ENCODE measurements at places on chromosomes 4 and X. TPM values are rescaled to one million over a fixed set of nuclear protein-coding genes. Genes with fewer than 3 reads are reported as not detected.

DNA sequence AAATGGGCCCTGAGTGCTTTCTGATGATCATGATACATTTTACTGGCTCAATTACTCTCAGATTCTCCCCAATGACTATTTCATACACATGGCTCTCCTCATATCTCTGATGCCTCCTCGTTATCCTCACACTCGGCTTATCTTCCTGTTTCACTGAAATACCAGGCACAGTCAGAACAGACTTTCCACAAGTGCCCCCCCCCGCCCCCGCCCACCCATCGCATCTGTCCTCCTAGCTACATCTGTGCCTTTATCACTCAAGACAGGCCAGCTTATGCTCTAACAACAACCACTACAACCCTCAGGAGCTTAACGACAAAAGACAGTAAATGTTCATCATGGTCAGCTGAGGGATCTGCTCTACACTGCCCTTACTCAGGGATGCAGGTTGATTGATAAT lies 610.6 kb upstream of the DIPK2B start:
- H3K27me3 ChIP-seq: no peaks in the 10 kb centered on the region
- no peaks in the 10 kb centered on the region for H3K36me3 ChIP-seq
- no peak overlapping the region for H3K27ac ChIP-seq
- H3K4me3 ChIP-seq: no peak overlapping the region
- DNase-seq: no peak

TMPRSS11E gene
- not detected for total RNA-seq

- no peaks in the 10 kb centered on the region for H3K36me3 ChIP-seq
- H3K27ac ChIP-seq: no peak overlapping the region
- H3K27me3 ChIP-seq: no peaks in the 10 kb centered on the region
- H3K4me1 ChIP-seq: no peaks in the 10 kb centered on the region
- no peak for DNase-seq
Observed at GRCh38 chrX:127129510-127129909, 310.0 kb downstream of the PRR32 start.

DNA sequence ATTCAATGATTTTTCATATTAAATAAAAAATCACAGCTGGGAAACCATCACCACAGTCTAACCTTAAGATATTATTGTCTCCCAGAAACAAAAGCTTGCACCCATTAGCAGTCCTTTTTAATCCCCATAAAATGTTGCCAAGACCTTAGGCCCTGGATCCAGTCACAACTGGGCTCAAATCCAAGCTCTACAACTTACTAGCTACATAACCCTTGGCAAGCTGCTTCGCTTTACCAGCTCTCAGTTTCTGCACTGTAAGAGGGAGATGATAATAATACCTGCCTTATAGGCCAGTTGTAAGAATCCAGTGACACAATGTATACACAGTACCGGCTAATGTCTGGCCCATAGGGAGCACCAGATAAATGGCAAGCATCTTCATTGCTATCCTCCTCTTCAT lies 400.9 kb upstream of the FGF13 start:
- no peak overlapping the region for H3K27ac ChIP-seq
- no peaks in the 10 kb centered on the region for H3K27me3 ChIP-seq
- peak; percentile 79 for DNase-seq
- H3K36me3 ChIP-seq: no peaks in the 10 kb centered on the region

- no peak overlapping the region for H3K4me3 ChIP-seq
- no peak overlapping the region for H3K27ac ChIP-seq
- H3K27me3 ChIP-seq: no peaks in the 10 kb centered on the region
- no peak for DNase-seq
- no peaks in the 10 kb centered on the region for H3K4me1 ChIP-seq
Observed at GRCh38 chr4:90120037-90120436, 7.2 kb upstream of the CCSER1 start.

GRCh38 chrX:119870626-119871131 lies 854 bp downstream of the RNF113A start:
- peaks cover 7% of the 10 kb centered on the region for H3K4me1 ChIP-seq
- peak overlapping the region; percentile 93 for H3K4me3 ChIP-seq
- peak; percentile 56 for DNase-seq

- peaks cover 27% of the 10 kb centered on the region for H3K4me1 ChIP-seq
- no peak overlapping the region for H3K4me3 ChIP-seq
- H3K27ac ChIP-seq: no peak overlapping the region
- DNase-seq: no peak
Observed at GRCh38 chr4:123940604-123941003, 544.0 kb downstream of the SPRY1 start.
